NT2/D1 (cell line): ENCODE measurements at places on chromosomes 12 and 14.

GRCh38 chr12:100265732-100266584 lies 921 bp downstream of the DEPDC4 start:
- DNase-seq: no peak

DNA sequence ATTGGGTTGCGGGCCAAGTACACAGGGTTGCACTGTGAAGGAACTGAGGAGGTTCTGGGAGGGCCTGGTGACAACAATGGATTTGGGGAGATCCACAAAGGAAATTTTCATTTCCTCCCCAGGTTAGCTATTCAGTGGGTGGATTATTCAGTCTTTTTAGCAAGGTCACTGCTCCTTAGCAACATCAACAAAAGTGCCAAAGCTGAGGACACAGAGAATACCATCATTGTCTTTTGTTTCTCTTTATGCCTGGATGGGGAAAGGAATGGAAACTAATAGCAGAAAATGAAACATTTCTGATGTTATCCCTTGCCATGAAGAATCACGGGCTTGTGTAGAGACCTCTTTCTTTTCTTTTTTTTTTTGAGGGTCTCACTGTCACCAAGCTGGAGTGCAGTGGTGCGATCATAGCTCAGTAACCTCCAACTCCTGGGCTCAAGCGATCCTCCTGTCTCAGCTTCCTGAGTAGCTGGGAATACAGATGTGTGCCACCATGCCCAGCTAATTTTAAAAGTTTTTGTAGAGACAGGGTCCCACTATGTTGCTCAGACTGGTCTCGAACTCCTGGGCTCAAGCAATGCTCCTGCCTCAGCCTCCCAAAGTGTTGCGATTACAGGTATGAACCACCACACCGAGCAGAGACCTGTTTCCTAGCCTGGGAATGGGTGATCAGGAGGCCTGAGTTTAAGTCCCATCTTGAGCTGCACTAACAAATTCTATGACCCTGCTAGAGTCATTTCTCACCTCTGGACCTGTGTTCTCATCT lies 6.5 kb downstream of the PPP1R3E start:
- no peak for DNase-seq

GRCh38 chr14:22489244-22489545 lies 99.8 kb downstream of the DAD1 start:
- no peak for DNase-seq

DNA sequence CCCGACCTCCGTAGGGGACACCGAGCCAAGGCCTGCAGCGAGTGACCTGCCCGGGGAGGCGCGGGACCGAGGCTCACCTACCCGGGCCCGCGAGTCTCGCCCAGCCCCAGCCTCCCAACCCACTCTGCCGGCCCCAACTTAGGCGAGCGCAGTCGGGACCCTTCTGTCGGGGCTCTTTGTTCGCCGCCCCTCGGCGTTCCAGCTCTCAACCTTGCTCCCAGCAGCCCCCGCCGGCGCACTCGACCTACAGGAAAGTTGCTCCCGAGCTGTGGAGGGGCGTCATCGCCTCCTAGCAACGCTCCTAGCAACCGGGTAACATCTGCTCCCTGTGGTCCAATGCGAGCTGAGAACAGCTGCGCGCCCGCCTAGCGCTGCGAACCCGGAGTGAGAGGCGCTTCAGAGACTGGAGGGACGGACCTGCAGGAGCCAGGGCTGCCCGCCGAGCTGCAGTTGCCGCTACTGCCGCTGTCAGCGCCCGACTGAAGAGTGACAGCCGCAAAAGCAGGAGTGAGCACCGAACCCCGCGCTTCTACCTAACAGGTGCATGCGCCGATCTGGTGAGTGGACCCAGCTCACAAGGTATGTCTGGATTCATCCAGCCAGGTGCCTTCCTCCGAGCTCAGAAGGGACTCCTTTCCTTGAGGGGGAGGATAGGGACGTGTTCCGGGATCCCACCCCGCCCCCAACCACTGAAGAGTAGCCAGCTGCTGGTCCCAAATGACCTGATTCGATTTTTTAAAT lies 355.0 kb downstream of the SNAPC1 start:
- DNase-seq: peak; percentile 82

- DNase-seq: no peak
These were observed 5.1 kb downstream of the ARHGDIB start for GRCh38 chr12:14956024-14956891.

DNA sequence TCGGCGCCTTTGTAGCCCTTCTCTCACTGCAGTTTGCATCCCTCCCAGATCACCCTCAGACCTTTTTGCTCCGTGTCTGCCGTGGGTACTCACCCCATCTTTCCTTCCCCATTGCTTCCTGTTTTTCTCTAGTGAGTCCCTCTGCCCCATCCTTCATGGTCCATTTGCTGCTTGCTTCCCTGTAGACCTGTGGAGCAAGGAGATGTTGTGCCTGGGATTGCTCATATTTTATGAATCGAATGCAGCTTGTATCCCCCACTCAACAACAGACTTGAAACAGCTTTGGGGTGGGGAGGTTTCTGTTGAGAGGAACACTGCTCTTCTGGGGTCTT lies 661 bp downstream of the DENR start:
- DNase-seq: no peak

GRCh38 chr12:88416786-88417185 lies 163.5 kb downstream of the KITLG start:
- DNase-seq: no peak

DNA sequence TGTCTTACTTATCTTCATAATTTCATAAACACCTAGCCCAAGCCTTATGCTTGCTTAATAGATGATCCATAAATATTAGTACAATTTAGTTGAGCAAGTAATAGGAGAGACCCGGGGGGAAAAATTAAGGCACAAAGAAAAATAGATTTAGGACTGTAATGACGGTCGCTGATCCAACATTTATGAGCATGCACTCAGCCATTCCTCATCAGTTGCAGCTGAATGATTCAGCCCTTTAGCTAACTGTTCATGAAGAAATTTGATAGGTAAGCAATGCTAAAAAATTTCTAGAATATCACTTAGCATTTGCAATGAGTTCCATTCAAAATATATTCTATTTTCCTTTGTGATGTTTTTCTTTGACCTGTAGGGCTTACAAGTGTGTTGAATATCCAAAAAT lies 163.2 kb downstream of the PTPRO start:
- no peak for DNase-seq

DNA sequence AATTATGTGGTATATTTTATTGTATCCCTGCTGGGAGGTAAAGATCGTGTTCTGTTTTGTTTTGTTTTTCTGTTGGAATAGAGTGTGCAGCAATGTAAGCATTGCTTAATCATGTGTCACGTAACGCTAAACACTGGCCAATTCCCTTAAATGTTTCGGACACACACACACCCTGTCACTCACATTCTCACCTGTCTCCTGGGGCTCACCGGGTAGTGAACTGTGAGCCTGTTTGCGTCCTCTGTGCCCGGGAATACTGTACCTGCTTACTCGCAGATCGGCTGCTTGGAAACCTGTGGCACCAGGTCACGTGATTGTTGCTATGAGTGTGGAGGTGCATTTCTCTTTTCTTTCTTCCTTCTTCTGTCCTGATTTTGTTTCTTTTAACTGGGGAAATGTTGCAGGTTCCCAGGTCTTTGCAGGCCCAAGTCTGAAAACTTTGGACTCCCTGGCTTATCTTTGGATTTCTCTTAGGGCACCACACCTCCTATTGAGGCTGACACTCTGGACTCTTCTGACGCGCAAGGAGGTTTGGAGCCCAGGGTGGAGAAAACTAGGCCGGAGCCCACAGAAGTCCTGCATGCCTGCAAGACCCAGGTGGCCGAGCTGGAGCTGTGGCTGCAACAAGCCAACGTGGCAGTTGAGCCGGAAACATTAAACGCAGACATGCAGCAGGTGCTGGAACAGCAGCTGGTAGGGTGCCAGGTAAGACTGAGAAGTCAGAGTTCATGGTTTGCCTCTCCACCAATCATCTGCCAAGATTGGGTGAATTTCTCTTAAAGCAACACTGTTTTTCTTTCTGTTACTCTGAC lies 181.1 kb downstream of the ESR2 start:
- no peak for DNase-seq
